ENCODE measurements at places on chromosomes 7 and 10. TPM values are rescaled to one million over a fixed set of nuclear protein-coding genes. Genes with fewer than 3 reads are reported as not detected.

GRCh38 chr7:31997423-31997822 lies 72.8 kb downstream of the PDE1C start:
- DNase-seq, result no peak
- peaks cover 4% of the 10 kb centered on the region for H3K4me1 ChIP-seq
- no peak overlapping the region for H3K27ac ChIP-seq
- H3K36me3 ChIP-seq, result peaks cover 5% of the 10 kb centered on the region

DNA sequence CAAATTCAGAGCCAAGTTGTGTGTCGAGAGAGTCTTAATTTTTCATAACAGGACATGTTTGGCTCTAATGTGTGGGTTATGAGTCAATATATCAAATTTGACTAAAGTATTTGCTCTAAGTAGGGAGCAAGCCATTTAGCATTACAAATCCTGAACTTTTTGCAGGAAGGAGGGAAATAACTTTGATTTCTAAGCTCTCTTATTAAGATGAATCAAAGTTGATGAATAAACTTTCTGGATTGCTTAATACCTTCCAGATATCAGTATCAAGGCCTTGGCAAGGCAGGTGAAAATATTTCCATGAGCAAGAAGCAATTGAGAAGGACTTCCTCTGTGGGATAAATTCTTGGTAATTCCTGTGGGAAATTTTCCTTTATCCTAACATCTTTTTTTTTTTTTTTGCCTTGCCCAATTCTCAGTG lies 258.8 kb downstream of the AHR start:
- peaks cover 4% of the 10 kb centered on the region for H3K36me3 ChIP-seq
- no peaks in the 10 kb centered on the region for H3K27me3 ChIP-seq
- peaks cover 3% of the 10 kb centered on the region for H3K4me1 ChIP-seq
- H3K27ac ChIP-seq, result no peak overlapping the region
- DNase-seq, result no peak

- no peaks in the 10 kb centered on the region for H3K36me3 ChIP-seq
- no peak overlapping the region for H3K4me3 ChIP-seq
- no peak overlapping the region for H3K27ac ChIP-seq
- peaks cover 20% of the 10 kb centered on the region for H3K4me1 ChIP-seq
Observed at GRCh38 chr10:95501203-95502094, 59.7 kb downstream of the SORBS1 start.

GRCh38 chr10:86355571-86356038 lies 11.0 kb downstream of the GRID1 start:
- no peaks in the 10 kb centered on the region for H3K4me1 ChIP-seq
- DNase-seq, result no peak
- no peak overlapping the region for H3K27ac ChIP-seq
- peaks cover 34% of the 10 kb centered on the region for H3K27me3 ChIP-seq
- H3K4me3 ChIP-seq, result no peak overlapping the region

DNA sequence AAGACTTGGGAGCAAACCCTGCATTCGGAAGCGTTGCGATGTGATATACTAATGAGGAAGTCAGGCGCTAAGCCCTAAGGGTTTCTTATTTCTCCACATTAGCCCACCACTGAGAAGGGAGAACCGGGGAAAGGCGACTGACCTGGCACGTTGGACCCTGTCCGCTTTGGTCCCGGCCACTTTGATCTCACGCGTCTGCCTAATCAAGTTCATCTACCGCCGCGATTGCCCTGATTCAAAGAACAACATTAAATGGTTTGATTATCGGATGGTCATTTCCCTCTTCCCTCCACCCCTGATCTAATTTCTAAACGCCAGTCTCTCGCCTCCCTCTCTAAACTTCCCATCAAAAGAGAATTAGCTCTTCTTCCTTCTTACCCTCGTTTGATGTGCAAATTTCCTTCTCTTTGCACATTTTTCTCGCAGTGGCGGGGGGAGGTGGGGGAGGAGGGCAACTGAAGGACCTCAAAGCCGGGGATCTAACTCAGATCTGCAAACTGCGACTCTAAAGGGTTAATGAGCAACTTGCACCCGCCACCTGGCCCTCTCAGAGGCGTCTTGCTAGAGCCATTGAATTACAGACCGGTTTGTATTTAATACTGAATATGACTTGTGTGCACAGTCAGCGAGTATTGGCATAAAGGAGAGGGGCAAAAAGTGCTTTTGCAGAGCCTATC lies 687 bp upstream of the DKK1 start:
- H3K27me3 ChIP-seq, result peaks cover 78% of the 10 kb centered on the region
- no peaks in the 10 kb centered on the region for H3K36me3 ChIP-seq
- DNase-seq, result peak; percentile 14
- H3K4me3 ChIP-seq, result peak overlapping the region; percentile 84
- H3K27ac ChIP-seq, result peak overlapping the region; percentile 23
- H3K4me1 ChIP-seq, result peaks cover 36% of the 10 kb centered on the region

The SKIDA1 gene
- 53.0 TPM for total RNA-seq

The SFTPA1 gene
- not detected for total RNA-seq

The ZNF680 gene
- 18.0 TPM for total RNA-seq
